ENCODE measurements at places on chromosomes 5 and 9. TPM values are rescaled to one million over a fixed set of nuclear protein-coding genes. Genes with fewer than 3 reads are reported as not detected.

GRCh38 chr5:90410178-90410762, 714 bp upstream of the CETN3 start:
- no peak for DNase-seq

DNA sequence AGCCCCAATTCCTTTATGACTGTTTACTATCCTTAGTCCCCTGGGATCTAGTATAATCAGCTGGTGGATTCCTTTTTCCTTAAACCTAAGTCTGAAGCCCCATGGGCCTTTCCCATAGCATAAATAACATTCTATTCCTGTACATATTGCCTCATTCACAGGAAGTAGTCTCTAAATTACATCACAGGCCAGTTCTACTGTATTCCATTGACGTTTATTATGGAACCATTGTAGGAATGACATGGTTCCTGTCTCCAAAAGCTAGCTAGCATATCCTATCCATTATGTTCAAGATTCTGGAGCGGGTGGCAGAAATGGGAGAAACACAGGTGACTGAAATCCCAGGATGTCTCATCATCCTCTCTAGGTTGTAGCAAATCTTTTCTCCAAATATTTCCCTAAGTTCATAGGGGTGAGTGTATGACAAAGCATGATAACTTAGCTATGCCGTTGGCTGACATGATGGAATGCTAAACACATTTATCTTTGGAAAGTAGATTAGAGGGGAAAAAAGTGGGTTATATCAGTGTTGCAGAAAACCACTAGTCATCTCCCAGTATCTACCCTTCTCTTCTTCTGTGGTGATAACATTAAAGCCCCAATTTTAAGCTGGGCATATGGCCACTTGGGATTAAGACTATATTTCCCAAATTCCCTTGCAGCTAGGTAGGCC, 140.1 kb downstream of the FGF1 start:
- DNase-seq: no peak

GRCh38 chr5:133256276-133256675, 204.5 kb downstream of the HSPA4 start:
- peak; percentile 51 for DNase-seq

DNA sequence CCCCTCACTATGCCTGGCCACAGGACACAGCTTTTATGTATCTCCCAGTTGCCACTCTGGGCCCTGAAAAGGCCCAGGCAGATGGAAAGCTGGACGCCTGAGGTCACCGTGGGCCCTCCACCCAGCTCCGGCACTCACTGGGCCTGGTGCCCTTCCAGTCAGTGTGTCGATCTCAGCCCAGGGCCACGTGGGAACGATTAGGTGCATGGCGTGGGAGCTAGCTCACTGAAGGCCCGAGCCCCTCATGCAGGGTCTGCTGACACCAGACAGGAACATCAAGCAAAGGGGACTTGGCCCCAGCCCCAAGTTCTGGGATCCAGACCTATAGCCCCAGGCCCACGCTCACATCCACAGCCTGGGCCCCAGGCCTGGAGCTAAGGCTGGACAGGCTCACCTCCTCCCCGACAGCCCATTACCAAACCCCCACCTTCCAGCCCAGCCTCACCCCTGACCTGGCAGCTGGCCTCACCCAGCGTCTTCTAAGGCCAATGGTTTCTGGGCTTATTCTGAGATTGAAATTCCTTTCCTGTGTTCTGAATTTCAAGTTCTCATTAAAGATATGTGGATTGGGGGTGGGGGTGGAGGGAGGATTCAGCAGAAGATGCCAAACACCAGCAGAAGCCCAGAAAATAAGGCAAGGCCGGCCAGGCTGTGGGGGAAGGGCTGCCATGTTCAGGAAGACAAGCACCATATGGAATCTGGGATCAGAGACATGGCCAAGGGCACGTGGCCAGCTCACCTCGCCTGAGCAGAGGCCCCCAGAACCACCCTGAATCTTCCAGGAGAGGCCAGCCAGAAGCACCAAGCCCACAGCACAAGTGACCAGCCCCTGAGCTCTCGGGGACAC, 74.5 kb downstream of the ADAMTS2 start:
- no peak for DNase-seq

- DNase-seq: no peak
These were observed 273.2 kb downstream of the GADD45G start for GRCh38 chr9:89878003-89878411.

DNA sequence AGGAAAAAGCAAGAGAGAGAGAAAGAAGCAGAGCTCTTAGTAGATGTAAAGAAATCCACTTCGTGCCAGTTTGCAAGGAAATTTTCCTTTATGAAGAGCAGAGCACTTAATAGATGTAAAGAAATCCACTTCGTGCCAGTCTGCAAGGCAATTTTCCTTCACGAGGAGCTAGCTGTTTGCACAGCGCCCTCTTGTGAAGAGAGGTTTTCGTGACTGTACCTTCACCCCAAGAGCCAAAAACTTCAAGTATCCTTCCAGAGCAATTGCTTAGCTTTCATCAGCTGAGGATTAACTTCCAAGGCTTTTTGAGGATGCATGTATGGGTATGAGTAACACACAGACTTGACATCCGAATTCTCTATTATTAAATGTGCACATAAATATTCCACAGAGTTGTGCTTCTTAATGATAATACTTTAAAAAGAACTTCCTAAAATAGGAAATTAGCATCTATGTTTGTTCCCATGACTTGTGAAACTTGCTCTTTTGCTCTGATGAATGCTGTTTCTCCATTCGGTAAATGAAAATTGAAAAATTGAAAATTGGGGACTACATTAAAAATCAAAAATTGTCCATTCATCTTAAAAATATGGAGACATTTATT, 525.6 kb downstream of the PDE4D start:
- peak; percentile 55 for DNase-seq

DNA sequence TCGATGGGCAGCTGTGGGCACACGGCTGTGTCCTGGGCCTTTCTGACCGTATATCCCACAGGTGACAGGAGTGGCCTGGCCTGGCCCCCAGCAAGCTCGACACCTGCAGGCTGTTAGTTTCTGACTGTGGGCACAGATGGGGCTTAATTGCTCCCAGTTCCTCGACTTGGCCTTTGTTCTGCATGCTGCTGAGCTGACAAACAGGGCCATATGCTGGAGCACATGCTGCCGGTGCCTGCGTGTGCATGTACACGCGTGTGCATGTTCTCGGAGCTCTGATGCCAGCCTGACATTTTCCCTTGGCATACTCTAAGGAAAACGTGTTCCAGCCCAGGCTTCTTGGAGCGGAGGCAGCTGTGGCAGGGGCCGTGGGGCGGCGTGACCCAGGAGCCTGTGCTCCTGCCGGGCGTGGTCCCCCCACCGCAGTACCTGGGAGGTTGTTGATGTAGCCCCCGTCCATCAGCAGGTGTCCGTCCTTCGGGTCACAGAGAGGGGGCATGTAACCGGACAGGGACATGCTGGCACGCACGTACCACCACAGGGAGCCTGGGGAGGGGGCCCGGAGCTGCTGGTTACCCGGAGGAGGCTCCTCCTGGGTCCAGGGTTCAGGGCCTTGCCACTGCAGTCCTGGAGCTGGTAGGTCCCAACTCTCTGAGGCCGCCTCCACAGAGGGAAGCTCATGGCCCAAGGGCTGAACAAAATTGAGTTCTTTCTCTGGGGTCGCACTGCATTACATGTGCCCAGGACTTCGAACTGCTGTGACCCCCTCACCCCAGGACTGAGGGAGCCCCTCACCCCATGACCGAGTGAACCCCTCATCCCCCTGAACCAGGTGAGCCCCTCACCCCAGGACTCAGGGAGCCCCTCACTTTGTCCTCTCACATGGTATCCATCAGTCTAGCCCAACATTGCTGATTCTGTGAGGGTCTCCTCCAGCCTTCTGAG, 4.1 kb upstream of the NSMF start:
- no peak for DNase-seq

DNA sequence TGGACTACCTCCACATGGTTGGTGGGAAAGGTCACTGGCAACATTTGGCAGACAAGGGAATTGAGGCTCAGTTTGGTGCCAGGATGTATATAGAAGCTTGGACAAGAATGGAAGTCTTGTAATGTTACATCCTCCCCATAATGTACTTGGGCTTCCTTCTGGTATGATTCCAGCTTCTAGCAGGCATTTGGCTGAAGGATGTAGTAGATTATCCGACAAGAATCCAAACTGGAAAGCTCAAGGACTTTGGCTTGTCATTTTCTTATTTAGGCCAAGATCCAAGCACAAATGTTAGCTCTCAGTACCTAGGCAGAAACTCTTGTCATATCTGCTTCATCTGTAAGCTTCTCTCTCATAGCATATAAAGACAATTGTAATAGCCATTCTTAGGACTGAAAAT, 209.1 kb downstream of the MAPKAP1 start:
- no peak for DNase-seq

- DNase-seq: no peak
These were observed 2.4 kb downstream of the LCN1 start for GRCh38 chr9:135523521-135524129.

Gene EGFLAM
- total RNA-seq: 4.3 TPM

Gene ITGA1
- 67.1 TPM for total RNA-seq

Gene PCDHGA2
- total RNA-seq: 6.7 TPM

Gene ELOVL7
- total RNA-seq: 66.8 TPM

Gene LCN12
- total RNA-seq: 10.0 TPM

Gene UBE2QL1
- 1.6 TPM for total RNA-seq
